ENCODE measurements at places on chromosomes 11 and 22.

- DNase-seq, result no peak
These were observed 329.9 kb upstream of the NCAM1 start for GRCh38 chr11:112631333-112631732.

DNA sequence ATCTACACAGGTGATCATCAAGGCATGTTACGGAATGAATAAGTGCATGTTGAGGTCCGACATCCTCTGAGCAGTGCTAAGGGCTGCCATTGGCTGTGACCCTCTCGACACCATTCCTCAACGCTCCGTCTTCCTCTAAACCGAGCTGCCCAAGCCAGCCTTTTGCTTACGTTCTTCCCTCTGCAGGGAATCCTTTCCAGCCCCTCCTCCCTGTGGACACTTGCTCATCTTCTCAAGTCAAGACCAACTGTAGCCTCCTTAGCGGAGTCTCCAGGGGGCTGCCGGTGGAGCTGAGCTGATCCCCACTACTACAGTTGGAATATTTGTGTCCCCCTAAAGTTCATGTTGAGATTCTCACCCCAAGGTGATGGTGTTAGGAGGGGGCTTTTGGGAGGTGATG is 781.0 kb downstream of the TBC1D22A start:
- no peak for DNase-seq

GRCh38 chr11:113119074-113119473 is 157.9 kb downstream of the NCAM1 start:
- no peak for DNase-seq

- no peak for DNase-seq
These were observed 76.1 kb downstream of the PRR5L start for GRCh38 chr11:36372101-36372771.

DNA sequence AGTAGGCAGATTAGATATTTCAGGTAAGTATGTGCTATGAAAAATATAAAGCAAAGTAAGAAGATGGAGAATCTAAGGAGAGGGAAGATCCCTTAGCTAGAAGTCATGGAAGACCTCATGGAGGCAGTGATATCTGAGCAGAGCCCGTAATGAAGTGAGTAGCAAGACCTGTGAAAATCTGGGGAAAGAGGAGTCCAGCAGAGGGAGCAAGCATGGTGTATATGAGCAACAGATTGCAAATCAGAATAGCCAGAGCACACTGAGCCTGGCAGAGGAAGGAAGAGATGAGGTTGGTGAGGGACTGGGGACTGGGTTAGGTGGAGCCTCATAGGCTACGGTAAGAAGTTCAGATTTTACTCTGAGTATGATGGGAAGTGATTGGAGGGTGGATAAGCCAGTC is 9.4 kb downstream of the LHFPL7 start:
- no peak for DNase-seq

DNA sequence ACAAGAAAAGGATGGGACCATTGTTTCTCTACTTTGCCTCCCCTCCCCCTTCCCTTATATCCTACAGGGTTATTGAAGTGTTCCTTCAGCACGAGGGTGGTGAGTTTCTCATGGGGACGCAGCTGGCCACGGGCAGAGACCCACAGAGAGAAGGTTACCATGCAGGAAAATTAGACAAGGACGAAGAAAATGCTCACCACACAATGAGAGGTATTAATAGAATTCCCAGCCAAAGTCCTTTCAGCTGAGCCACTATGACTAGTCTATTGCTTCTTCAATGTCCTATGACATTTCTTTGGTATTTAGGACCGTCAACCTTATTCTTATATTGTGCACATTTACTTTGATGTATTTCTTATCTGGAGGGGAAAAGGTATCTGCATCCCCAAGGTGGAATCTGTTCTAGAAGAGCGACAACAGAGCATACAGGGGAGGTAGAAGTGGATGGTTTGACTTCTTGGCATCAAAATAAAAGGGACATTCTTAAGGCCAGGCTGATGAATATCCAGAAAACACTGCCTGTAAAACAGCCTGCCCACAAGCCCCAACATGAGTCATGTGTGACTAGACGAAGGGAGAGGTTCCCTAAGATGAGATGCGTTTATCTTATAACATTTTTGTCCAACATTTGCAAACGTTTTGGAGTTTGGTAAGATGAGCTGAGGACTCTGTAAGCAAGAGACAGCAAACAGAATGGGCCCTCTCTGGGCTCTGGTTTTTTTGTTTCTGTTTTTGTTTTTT is 209.8 kb upstream of the NARS2 start:
- no peak for DNase-seq

- DNase-seq, result no peak
These were observed 16.1 kb downstream of the MGAT3 start for GRCh38 chr22:39472570-39473556.

DNA sequence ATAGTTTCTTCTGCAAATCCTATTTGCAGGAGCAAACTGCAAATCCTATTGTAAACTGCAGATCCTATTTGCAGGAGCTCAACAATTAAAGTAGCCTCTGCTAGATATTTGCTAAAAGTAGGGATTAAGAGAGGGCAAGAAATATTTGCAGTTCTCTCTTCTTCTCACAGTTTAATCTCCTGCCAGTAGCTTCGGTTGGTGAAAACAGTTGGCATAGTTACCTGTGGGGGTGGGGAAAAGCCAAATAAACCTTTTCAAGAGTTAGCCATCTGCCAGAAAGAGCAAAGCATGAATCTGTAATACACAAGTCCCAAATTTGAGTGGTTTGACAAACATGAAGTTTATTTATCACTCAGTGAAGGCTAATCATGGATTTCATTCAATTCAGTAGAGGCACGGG is 942.5 kb downstream of the JRKL start:
- DNase-seq, result no peak

- no peak for DNase-seq
These were observed 4.4 kb upstream of the DENND5A start for GRCh38 chr11:9269492-9270013.

- no peak for DNase-seq
These were observed 43.1 kb upstream of the PPARA start for GRCh38 chr22:46107089-46107664.

- no peak for DNase-seq
These were observed 72.3 kb downstream of the TRIM44 start for GRCh38 chr11:35734669-35735410.

DNA sequence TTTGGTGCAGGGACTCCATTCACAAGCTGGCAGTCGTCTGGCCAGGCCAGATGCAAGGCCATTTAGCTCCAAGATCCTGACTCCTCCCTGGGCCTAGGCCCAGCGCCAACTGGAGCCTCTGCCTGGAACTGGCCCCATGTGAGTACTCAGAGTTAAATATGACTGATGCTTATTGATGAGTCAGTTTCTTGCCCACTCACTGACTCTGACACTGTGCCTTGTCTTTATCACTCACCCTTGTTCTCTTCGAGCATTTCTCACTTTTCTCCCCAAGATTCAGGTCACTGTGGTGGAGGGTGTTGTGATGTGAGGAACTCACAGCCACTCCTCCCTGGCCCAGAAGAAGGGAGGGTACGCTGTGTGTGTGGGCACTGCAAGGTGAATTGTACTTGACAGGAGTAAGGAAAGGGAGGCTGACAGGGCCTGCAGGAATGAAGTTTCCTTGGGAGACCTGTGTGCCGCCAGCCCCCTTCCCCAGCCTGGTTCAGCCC is 23.2 kb upstream of the ST3GAL4 start:
- DNase-seq, result peak; percentile 41

- no peak for DNase-seq
These were observed 642.2 kb downstream of the BRD1 start for GRCh38 chr22:49185312-49185969.

DNA sequence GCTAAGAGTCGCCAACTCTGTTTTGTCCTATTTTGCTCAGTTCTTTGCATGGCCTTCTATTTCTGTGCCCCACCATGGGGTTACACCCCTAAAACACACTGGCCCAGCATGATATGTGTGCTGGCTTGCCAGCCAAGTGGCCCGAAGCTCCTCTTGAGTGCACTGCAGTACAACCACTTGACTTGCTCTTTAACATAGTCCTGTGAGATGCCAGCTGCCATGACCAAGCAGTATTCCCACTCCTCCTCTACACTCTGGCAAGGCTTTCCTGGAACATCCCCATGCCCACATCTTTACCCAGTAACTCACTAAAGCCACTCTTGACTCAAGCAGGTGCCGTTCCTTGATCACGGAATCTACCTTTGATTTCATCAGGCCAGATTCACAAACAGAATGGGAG is 102.9 kb upstream of the GAL start:
- no peak for DNase-seq

DNA sequence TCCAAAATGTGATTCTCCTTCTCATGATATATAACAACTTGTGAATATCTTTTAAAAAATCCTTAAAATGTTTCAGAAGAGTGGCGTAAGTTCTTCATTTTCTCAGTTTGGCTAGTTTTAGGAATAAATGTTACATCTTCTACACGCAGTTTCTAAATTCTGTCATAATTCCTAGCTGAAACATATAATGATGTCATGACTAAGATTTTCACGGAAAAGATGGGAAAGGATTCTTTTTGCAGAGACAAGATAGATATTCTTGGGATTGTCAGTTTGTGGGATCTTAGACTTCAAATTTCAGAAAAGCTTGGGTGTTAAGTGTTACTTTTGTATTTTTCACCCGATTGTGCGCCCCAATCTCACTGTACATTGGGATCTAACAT is 1.7 kb downstream of the EED start:
- DNase-seq, result no peak

DNA sequence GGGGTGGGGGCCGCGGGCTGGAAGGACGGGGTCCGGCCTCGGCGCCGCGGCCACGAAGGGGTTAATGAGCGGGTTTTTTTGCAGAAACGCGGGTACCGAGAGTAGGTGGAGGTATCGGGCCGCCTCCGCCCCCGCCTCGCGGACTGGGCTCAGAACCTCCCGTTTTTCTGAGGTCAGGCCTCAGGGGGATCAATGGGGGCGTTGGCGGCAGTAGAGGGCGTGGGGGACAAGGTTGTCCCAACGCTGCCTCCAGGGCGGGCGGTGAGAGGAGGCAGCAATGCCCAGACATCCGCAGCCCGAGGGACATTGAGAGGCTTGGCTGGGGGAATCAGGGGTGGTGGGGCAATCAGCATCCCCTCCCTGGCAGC is 34.8 kb upstream of the PRODH start:
- no peak for DNase-seq

DNA sequence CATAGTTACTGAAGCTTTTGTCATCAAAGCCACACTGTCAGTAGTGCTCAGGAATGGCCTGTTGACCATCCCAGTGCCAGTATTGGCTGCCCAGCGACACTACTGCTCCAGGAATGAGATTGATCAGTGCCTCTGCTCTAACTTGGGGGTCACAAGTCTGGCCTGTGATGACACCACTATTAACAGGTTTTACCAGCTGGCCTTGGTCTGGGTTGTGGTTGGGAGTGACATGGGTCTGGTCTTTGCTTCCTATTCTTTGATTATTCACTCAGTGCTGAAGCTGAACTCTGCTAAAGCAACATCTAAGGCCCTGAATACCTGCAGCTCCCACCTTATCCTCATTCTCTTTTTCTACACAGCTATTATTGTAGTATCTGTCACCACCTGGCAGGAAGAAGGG is 21.5 kb downstream of the OR56B4 start:
- no peak for DNase-seq

GRCh38 chr22:48741540-48741939 is 1086.1 kb downstream of the BRD1 start:
- no peak for DNase-seq

DNA sequence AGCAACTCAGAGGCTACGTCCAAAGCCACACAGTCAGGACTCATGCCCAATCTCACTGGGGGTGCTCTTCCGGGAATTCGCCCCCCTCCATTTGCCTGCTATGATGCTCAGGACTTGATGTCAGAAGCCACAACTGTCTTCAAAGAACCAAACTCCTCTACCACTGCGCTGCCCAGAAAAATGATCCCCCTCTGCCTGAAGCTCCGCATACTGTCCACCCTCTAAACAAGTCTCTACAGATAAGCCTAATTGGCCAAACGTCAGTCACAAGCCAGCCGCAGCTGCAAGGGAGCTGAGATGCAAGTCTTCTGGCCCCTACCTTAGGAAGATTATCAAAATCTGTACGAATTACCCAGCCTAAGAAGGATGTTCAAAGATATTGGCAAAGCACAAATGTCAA is 294.6 kb downstream of the BUD13 start:
- DNase-seq, result no peak

DNA sequence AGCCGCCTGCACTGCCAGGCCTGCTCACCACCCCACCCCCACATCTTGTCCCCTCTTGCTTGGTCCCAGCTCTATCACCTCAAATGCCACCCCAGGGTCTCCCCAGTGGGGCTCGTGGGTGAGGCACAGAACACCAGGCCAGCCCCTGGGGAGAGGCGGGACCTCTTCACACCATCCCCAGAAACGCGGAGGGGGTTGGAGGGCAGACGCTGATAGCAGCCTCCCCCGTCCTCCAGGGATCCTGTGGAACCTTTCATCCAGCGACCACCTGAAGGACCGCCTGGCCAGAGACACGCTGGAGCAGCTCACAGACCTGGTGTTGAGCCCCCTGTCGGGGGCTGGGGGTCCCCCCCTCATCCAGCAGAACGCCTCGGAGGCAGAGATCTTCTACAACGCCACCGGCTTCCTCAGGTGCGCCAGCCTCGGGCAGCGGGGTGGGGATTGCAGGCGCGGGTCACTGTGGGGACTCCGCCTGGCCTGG is 5.8 kb downstream of the PKP3 start:
- no peak for DNase-seq

DNA sequence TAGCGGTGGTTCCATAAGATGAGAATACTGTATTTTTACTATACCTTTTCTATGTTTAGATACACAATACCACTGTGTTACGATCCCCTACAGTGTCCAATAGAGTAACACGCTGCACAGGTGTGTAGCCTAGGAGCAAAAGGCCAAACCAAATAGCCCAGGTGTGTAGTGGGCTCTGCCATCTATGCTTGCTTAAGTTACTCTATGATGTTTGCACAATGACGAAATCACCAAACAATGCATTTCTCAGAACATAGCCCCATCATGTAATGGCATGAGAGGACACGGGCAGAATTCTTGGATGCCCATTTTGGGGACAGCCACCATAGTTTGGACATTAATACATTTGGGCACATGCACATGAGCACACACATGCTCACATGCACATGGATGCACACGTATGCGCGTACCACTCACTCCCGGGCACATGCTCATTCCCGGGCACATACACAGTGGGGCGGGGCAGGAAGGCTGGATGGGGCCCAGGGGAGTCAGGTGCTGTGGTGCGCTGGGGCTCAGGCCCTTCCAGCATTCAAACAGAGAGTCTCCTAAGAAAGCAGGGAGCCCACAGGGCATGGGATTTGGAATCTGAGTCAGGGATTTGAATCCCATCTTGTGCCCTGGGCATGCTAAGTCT is 51.1 kb downstream of the RTN4R start:
- DNase-seq, result no peak
